ENCODE measurements at places on chromosomes 7 and 10.

- DNase-seq, result no peak
These were observed 69.7 kb downstream of the PRSS58 start for GRCh38 chr7:142188154-142188553.

DNA sequence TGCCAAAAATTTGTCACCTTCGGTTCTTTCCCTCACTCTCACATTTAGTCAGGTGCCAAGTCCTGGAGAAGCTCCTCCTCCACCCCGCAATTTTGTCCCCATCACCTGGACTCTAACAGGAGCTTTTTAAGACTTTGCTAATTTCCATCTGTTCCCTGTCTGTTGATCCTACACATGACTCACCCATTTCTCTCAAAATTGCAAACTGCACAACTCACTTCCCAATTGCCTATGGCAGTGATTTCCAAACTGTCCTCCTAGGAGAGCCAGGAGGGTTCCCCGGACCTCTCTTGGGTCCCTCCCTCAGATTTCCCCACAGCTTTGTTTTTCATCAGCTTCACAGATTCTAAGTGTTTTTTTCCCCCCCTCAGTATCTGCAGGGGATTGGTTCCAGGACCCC is 120.3 kb downstream of the WNT2 start:
- DNase-seq, result no peak

- DNase-seq, result no peak
These were observed 31.5 kb downstream of the FAM20C start for GRCh38 chr7:223861-224260.

DNA sequence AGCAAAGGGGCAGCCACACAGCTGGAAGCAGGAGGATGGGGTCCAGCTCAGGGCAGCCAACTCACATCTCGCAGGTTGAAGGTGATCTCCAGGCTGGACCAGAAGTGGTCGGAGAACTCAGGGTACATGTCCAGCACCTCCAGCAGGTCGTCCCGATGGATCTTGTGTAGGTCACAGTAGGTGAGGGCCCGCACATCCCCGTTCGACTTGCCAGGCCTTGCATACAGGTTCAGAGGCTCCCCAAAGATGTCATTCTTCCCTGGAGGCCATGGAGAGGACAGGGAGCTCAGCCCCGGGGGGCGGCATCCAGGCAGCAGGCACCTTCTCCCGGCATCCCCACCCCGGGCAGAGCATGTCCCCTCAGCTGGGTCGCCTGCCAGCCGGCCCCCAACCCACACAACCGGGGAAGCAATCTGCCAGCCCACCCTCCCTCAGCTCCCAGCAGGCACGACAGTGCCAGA is 29.3 kb downstream of the KCNH2 start:
- DNase-seq, result no peak

DNA sequence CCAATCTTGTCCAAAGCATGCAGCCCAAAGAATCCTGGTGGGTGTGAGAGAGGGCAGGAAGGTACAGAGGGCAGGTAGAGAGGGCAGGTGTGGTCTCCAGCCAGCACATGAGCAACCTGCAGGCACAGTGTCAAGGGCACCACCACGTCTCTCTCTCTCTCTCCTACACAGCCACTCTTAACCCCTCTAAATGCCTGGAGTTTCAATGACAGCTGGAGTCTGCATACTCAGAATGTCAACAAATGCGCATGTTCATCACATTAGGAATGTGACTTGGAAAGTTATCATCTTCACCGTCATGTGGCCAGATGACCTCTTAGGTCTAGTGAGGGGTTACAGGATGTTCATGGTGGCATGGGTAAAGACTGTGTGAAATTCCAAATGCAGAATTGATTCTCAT is 456.8 kb downstream of the SORCS1 start:
- DNase-seq, result no peak

GRCh38 chr10:12974491-12975199 is 26.9 kb downstream of the CCDC3 start:
- DNase-seq, result no peak

GRCh38 chr7:47933215-47933614 is 15.1 kb downstream of the PKD1L1 start:
- no peak for DNase-seq

DNA sequence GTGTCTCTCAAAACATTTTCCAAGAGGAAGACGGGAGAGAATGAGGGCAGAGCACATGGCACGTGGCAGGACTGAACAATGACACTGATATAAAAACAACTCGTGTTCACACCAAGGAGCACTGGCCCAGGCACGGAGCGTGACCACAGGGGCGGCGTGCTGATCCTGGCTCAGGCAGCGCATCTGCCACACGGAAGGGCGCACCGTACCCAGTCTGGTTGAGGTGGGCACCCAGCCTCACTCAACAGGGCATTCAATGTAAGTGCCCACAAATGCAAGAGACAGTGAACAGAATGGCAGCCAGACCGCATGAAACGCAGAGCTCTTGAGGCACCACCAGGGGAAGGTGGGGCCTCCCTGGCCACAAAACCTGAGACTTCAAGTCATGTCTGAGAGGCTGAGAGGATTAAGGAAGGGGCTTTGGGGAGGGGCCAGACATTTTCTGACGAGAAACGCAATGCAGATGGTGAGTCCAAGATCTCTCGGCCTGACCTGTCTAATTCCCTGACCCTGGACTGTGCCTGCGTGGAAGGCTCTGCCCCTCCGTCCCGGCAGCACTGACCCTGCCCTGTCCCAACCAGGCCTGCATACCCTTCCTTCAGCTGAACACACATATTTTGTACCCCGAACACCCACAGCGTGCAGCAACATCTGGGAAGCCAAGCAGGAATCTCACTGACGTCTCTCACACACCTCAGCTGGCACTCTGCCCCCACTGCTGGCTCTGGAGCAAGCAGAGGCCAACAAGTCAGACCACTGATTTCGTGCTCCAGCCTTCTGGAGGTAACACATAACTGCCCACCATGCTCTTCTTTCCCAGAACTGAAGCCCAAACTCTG is 35.5 kb downstream of the VOPP1 start:
- no peak for DNase-seq

DNA sequence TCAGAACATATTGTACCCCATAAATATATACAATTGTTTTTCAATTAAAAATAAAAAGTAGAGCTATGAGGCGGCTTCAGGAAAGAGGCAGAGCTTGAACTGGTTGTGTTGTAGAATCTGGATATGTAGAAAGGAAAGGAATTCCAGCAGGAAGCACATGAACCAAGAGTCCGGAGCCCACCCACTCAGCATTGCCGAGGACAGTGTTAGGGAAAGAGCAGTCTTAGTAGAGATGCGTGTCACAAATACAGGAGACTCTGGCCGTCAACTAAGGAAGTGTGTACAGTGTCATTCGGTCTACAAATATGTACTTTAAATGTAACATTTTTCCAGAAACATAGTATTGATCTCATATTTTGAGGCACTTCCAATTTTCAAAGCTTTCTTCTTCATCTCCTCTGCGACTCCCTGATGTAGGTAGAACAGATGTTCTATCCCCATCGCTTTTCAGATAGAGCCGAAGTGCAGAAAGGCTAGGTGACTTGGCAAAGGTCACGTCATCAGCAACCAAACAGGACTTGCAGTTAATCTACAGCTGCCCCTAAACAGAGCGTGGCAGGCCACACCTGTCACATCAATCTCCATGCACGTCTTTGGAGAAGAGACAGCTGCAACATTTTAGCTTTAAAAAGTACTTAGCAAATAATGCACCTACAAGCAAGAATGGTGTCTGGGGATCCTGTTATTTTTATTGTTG is 25.3 kb upstream of the GJD4 start:
- DNase-seq, result no peak

DNA sequence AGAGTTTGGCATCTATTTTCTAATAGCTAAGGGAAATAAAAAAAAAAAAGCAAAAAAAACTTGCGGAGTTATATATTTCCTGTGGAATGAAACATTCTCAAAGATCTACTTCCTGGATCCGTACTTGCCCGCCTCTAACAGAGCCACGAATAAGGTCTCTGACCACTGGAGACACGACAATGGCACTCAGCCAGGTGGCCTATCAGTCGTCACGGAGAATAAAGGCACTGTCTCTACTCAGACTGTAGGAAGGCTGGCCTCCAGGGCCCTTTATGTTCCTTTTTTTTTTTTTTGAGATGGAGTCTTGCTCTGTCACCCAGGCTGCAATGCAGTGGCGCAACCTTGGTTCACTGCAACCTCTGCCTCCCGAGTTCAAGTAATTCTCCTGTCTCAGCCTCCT is 58.7 kb downstream of the RGS10 start:
- no peak for DNase-seq

DNA sequence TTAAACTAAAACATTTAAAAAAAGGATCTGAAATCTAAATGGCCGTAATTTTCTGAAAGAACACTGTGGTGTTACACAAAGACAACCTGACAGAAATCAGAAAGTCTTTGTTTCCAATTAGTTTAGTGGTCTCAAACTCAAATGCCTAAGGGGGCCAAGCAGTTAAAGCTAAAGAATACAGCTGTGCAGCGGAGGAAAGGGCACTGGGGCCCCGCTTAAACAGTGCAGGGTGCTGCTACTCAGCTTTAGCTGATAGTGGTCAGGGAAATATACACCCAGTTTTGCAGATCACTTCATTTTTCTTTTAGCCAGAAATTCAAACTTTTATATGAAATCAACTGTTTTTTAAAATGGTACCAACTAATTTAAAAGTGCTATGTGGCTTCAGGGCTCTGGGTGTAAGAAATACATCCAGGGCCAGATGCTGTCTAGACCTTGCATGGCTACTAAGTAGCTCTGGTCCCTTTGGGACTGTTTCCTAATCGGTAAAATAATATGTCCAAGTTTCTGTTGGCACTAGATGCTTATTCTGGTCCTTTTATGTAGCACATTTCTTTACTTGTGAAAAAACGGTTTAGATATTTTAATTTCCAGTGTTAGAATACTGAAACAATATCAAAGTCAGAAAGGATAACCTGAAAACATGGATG is 161.8 kb upstream of the LAMB4 start:
- DNase-seq, result no peak

- no peak for DNase-seq
These were observed 269.6 kb downstream of the MDFIC start for GRCh38 chr7:115191526-115191925.

DNA sequence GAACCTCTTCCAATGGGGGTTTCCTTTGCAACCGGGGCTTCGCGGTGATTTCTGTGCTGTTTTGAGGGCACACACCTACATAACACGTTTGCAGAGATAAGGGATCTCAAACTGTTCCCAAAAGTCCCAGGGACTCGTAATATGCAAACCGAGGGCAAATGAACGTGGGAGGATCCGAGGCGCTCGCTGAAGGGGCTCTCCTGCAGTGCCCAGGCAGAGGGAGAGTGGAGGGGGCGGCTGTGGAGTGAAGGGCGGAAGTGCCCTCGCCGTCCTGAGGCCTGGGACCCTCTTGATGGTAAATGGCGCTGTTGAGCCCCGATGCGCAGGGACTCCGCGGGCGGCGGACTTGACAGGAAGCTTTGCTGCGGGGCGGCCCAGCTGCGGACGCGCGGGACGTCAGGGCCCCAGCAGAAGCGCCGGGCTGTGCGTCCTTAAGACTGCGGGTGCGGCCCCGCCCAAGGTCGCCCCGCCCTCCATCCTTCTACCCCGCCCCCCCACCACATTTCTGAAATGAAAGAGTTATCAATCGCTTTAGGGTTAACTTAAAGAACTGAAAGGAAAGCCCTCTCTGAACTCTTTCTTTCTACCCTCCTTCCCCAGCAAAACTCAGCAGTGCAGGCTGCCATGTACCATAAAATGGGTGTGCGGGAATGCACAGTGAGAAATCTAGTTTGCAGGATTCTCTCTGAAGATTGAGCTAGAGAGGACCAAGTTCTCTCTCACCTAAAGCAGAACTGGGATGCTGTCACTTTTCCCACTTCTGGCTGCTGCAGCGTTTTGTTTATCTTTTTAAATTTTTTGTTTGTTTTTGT is 151.8 kb upstream of the YAE1 start:
- DNase-seq, result peak; percentile 48

DNA sequence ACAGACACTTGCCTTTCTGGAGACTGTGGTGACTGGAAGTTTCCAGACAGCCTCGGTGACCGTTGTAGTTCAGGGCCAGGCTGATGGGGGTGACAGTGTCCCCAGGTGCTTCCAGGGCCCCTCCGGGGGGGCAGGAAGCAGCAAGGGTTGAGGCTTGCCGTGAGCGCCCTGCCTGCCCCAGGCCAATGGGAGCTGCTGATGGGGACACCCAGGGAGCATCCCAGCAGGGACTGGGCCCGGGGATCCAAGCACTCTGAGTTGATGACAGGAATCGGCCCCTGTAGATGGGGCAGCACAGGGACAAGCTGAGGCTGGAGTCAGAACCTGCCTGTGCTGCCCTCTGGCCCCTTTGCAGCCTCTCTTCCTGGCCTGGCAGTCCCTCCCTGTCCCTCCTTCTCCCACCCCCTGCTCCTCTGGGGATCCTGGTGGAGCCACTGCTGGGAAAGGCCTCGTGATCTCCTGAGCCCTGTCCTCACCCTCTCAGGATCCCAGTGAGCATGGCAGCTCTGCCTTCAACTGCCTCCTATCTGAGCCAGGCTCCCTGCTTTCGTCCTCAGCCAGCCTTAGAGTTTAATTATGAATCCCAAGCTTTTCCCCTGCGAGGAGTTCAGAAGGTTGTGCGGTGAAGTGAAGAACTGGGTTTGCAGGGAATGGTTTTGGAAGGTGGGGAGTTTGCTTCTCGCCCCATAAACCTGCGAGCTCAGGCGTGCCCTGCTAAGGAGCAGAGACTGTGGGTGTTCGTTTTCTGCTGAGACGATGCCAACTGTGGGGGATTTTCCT is 84.7 kb downstream of the ADCY1 start:
- no peak for DNase-seq

- no peak for DNase-seq
These were observed at the start of gene CLDN4 for GRCh38 chr7:73830681-73831583. Gene CLDN4 (plus strand): TSS chr7:73830996. CDS start chr7:73831202, 206 bp downstream.

DNA sequence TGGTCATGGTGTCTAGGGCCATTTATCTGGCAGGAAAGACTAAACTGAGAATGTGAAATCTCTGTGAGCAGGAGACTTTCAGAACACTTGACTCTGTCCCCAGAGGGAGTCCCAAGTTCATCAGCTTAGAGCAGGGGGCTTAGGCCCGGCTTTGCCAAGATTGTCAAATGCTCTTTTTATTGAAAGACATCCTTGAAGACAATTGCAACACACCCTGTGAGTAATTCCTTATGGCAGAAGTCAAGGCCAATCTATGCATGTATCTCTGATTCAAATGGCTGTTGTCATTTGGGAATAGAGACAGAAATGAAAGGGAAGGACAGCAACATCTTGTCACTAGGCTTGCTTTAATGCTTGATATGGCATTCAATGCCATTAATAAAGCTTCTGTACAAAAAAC is 33.7 kb downstream of the BAMBI start:
- DNase-seq, result no peak

DNA sequence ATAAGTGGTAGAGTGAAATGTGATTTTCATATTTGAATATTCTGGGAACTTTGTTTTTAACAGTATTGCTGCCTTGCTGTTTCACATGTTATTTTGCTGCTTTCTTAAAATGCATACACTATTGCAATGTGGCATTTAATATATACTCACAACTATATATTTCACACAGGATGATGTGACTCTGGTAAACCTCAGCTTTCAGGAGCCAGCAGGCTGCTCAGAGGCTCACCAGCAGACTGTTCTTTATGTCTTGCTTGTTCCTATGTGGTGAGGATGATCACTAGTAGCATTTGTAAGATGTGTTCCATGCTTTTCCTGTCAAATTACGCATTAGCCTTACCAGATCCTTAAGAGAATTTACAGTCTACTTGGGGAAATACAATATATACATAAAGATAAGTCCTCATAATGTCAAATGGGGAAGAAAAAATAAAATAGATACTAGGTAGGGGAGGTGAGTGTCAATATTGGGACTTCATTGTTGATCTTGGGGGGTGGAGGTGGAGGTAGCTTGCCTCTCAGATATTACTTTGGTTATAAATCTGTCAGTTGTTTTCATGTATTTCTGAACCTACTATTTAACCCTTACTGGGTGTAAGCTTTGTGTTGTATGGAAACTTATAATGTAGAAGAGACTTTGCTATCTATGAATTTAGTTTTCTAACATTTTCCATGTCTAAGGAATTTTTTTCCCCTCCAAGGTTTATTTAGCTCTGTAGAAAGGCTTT is 8.4 kb downstream of the GNAI1 start:
- no peak for DNase-seq

Data from natural killer cell (primary cell).